ENCODE measurements at places on chromosomes 13 and 19. TPM values are rescaled to one million over a fixed set of nuclear protein-coding genes. Genes with fewer than 3 reads are reported as not detected.
A peak's percentile ranks its signal among the peaks of the same experiment; 100 is the strongest.

GRCh38 chr13:35812736-35813135 lies 318.4 kb downstream of the DCLK1 start:
- H3K36me3 ChIP-seq, result no peaks in the 10 kb centered on the region
- no peak for DNase-seq
- no peaks in the 10 kb centered on the region for H3K27me3 ChIP-seq
- H3K4me1 ChIP-seq, result no peaks in the 10 kb centered on the region

DNA sequence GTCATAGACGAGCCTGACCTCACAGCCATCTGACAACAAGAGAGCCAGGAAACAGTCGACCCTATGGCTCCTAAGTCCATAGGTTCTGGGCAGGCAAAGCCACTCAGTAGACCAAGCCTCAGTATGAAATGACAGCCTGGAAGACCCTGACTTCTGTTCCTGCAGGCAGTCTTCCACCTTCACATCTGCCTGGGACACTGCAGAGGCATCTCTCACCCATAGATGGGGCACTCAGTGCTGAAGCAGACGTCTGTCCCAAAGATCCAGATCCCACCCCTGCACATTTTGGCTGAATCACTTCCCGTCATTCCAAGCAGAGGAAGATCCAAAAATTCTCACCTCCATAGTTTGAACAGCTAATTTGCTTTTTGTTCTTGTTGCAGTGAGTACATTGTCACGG lies 139.3 kb upstream of the ZNF507 start:
- H3K27ac ChIP-seq, result no peak overlapping the region
- H3K4me1 ChIP-seq, result no peaks in the 10 kb centered on the region
- DNase-seq, result no peak

DNA sequence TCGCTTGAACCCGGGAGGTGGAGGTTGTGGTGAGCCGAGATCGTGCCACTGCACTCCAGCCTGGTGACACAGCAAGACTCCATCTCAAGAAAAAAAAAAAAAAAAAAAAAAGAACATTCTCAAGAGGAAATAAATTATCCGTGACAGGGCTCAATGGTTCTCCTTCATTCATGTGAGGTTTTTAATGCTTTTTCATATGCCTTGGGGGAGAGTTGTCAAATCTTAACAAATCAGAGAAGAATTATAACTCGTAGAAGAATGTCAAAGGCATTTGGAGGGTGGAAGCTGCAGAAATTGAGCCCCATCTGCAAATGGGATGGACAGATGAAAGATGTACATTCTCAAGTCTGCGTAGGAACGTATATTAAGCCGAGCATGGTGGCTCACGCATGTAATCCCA lies 34.9 kb upstream of the HOMER3 start:
- no peaks in the 10 kb centered on the region for H3K27me3 ChIP-seq
- no peaks in the 10 kb centered on the region for H3K36me3 ChIP-seq
- no peak overlapping the region for H3K27ac ChIP-seq
- no peak for DNase-seq
- peaks cover 12% of the 10 kb centered on the region for H3K4me1 ChIP-seq

DNA sequence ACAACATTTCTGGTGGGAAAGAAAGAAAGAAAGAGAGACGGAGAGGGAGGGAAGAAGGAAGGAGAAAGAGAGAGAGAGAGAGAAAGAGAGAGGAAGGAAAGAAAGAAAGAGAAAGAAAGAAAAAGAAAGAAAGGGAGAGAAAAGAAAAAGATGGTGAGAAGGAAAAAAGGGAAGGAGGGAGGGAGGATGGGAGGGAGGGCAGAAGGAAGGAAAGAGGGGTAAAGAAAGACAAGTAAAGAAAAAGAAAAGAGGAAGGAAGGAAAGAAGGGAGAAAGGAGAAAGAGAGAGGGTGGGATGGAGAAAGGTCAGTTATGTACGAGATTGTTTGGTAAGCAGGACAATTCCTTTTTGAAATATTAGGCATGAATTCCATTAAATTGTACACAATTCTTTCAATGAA lies 145.3 kb downstream of the SPRY2 start:
- DNase-seq, result no peak
- no peaks in the 10 kb centered on the region for H3K36me3 ChIP-seq
- H3K4me3 ChIP-seq, result no peak overlapping the region
- no peaks in the 10 kb centered on the region for H3K27me3 ChIP-seq

- no peak overlapping the region for H3K4me3 ChIP-seq
- no peak for DNase-seq
- no peaks in the 10 kb centered on the region for H3K36me3 ChIP-seq
- no peaks in the 10 kb centered on the region for H3K27me3 ChIP-seq
These were observed 123.8 kb upstream of the PCDH9 start for GRCh38 chr13:67353941-67354340.

DNA sequence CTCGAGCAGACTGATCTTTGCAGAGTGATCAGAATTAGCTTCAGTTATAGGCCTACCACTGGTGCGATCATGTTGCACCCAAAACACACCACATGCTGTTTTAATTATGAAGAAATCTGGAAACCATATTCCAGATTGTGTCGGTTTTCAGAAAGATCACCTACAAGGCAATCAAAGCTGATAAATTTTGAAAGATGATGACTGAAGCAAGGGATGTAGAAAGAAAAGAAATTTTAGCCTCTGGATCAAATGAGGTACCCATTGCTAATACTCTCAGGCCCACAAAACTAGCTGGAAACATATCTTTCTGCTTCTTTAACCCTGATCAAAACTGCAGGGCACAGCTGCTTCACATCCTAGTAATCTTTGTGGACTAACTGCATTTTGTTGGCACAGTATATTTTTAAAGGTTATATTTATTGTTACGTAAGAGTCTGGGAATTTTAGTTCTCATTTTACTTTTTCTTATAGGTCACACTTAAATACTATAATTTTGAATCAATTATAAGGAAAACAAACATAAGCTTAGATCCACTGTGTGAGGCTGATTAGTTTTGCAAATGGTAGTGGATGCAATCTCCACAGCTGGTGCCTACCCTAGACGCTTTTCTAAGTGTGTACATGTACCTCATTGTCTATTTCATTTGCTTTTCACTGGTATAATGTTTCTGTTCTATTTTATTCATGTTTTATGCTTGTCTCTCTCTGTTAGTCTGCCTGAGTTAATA lies 150.9 kb downstream of the RGCC start:
- no peaks in the 10 kb centered on the region for H3K36me3 ChIP-seq
- H3K27me3 ChIP-seq, result no peaks in the 10 kb centered on the region
- no peak overlapping the region for H3K4me3 ChIP-seq
- no peak for DNase-seq

DNA sequence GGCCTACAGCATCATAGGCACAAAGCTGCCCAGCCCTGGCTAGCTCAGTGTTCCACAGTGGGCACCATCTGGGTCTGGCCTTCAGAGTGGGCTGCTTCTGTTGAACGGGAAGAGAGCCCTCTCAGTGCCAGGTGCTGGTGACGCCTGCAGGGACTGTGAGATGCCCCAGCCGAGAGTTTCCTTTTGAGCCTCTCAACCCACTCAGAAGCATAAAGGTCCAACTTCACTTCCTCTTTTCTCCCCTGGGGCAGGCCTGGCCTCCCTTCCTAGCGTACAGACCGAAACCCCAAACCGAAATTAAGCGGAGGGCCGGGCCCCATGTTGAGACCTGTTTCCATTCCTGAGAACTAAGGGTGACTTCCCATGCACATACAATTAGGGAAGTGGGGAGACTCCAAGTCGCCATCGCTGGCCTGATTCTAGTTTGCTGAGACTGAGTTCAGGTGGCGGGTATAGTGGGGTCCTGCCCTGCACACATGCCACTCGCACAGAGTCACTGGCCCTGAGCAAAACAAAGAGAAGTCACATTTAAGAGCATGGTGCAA lies 6.9 kb downstream of the RAB8A start:
- H3K27ac ChIP-seq, result no peak overlapping the region
- H3K27me3 ChIP-seq, result no peaks in the 10 kb centered on the region
- H3K4me3 ChIP-seq, result no peak overlapping the region
- H3K36me3 ChIP-seq, result peaks cover 17% of the 10 kb centered on the region
- DNase-seq, result no peak

- H3K4me1 ChIP-seq, result no peaks in the 10 kb centered on the region
- peak; percentile 48 for DNase-seq
- H3K27ac ChIP-seq, result no peak overlapping the region
- H3K27me3 ChIP-seq, result no peaks in the 10 kb centered on the region
- H3K36me3 ChIP-seq, result no peaks in the 10 kb centered on the region
- no peak overlapping the region for H3K4me3 ChIP-seq
These were observed 19.9 kb downstream of the TINCR start for GRCh38 chr19:5547881-5548280.

DNA sequence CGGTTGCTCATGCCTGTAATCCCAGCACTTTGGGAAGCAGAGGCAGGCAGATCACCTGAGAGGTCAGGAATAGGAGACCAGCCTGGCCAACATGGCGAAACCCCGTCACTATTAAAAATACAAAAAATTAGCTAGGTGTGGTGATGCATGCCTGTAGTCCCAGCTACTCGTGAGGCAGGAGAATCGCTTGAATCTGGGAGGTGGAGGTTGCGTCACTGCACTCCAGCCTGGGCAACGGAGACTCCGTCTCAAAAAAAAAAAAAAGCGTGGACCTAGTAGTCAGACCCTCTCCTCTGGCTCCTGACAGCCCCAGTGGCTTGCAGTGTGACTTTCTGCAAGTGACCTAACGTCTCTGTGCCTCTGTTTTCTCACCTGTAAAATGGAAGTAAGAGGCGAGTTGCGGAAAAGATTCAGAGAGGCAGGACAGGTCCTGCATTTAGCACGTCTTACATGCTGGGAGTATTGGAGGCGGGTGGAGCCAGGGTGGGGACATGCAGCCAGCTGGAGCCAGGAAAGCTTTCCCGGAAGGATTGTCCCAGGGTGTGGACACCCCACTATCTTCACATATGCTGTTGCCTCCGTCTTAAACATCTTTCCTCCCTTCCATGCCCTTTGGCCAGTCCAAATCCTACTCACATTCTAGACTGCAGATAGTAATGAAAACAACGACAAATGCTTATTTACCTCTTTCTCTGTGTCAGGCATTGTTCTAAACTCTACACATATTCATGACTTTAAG lies 2.9 kb downstream of the TUBB4A start:
- no peaks in the 10 kb centered on the region for H3K36me3 ChIP-seq
- no peak overlapping the region for H3K4me3 ChIP-seq
- H3K4me1 ChIP-seq, result no peaks in the 10 kb centered on the region
- no peak overlapping the region for H3K27ac ChIP-seq

DNA sequence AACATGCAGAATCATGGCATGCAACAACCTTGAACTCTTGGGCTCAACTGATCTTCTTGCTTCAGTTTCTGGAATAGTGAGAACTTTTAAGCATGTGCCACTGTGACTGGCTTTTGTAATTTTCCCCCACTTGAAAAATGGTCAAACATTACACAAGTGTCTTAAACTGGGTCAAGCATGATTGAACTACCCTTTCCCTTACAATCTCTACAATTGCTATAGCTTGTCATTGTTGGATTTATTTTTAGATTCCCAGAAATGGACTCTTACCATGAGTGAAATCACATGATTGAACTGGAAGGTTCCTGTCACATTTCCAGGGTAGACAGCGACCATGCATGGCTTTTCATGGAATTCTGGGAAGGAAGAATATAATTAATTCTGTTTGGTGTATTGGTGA lies 102.2 kb upstream of the TUBA3C start:
- H3K4me3 ChIP-seq, result no peak overlapping the region

GRCh38 chr13:85655040-85655439 lies 144.2 kb downstream of the SLITRK6 start:
- no peaks in the 10 kb centered on the region for H3K27me3 ChIP-seq
- H3K4me1 ChIP-seq, result no peaks in the 10 kb centered on the region
- no peak overlapping the region for H3K4me3 ChIP-seq
- H3K27ac ChIP-seq, result no peak overlapping the region

DNA sequence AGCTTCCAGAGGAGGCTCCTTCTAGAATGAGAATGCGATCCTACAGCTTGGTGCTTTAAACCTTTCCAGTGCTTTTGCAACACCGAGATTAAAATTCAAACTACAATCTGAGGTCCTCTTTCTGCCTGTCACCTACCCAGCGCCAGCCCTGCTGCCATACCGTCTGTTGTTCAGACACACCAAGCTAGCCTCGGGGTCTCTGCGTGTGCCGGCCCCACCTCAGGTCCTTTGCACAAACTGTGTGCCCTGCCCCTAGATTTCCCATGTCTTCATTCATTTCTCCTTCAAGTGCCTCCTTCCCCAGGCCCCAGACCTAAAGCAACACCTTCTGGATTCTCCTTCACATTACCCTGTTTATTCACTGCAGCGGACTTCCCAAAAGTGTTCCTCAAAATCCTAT lies 11.1 kb downstream of the HSH2D start:
- H3K36me3 ChIP-seq, result no peaks in the 10 kb centered on the region
- H3K27me3 ChIP-seq, result no peaks in the 10 kb centered on the region
- H3K4me3 ChIP-seq, result no peak overlapping the region

DNA sequence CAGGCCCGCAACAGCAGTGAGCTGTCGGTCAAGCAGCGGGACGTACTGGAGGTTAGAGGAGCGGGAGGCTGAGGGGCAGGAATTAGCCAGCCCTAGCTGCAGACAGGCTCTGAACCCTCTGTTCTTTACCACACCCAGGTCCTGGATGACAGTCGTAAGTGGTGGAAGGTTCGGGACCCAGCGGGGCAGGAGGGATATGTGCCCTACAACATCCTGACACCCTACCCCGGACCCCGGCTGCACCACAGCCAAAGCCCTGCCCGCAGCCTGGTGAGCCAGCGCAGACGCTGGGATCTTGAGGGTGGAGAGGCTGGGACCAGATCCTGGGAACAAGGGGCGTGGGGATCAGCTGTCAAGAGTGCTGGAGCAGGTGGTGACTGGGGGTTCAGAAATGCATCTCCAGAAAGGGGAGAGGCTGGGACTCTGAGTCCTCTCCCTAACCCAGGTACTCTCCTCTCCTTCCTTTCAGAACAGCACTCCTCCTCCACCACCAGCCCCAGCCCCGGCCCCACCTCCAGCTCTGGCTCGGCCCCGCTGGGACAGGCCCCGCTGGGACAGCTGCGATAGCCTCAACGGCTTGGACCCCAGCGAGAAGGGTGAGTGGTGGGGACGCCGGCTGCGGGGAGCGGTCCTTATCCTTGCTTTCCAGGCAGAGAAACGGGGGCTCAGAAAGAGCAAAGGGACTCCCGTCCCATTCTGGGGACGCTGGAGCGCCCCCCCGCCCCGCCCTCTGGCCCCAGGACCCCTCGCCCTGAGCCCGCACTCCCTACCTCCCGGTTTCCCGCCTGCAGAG lies 10.4 kb downstream of the EPS8L1 start:
- H3K4me1 ChIP-seq, result no peaks in the 10 kb centered on the region
- H3K4me3 ChIP-seq, result no peak overlapping the region
- H3K36me3 ChIP-seq, result peaks cover 16% of the 10 kb centered on the region
- no peak overlapping the region for H3K27ac ChIP-seq

GRCh38 chr13:102402290-102402689 lies 442 bp upstream of the FGF14 start:
- no peak overlapping the region for H3K27ac ChIP-seq
- peaks cover 72% of the 10 kb centered on the region for H3K27me3 ChIP-seq
- DNase-seq, result no peak
- no peaks in the 10 kb centered on the region for H3K4me1 ChIP-seq

DNA sequence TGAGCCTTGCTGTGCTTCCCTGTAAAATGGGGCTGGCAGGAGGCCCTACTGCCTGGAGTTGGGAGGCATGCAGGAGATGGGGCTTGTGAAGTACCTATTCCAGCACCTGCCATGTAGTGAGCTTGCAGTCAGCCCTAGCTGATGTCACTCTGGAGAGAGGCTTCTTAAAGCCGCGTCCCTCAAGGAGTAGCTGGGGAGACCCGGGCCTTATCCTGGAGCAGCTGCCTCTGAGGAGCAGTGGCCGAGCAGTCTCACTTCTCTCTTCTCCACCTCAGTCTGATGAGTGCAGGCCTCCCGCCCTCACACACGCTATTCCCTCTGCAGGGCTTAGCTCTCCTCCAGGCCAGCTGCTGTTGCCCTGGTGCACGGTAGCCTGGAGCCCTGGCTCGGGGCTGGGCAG lies 18.0 kb downstream of the CLASRP start:
- H3K4me1 ChIP-seq, result no peaks in the 10 kb centered on the region
- DNase-seq, result no peak
- peaks cover 39% of the 10 kb centered on the region for H3K36me3 ChIP-seq
- no peaks in the 10 kb centered on the region for H3K27me3 ChIP-seq
- no peak overlapping the region for H3K4me3 ChIP-seq

The SRRM5 gene
- 0.37 TPM for total RNA-seq

The SPATA13 gene
- total RNA-seq, result 33.0 TPM

The RASIP1 gene
- 1.3 TPM for total RNA-seq

The LILRA5 gene
- not detected for total RNA-seq

The FFAR1 gene
- total RNA-seq, result 0.44 TPM
